Natural killer cell (primary cell): ENCODE measurements at places on chromosomes 2 and 18. TPM values are rescaled to one million over a fixed set of nuclear protein-coding genes. Genes with fewer than 3 reads are reported as not detected.

DNA sequence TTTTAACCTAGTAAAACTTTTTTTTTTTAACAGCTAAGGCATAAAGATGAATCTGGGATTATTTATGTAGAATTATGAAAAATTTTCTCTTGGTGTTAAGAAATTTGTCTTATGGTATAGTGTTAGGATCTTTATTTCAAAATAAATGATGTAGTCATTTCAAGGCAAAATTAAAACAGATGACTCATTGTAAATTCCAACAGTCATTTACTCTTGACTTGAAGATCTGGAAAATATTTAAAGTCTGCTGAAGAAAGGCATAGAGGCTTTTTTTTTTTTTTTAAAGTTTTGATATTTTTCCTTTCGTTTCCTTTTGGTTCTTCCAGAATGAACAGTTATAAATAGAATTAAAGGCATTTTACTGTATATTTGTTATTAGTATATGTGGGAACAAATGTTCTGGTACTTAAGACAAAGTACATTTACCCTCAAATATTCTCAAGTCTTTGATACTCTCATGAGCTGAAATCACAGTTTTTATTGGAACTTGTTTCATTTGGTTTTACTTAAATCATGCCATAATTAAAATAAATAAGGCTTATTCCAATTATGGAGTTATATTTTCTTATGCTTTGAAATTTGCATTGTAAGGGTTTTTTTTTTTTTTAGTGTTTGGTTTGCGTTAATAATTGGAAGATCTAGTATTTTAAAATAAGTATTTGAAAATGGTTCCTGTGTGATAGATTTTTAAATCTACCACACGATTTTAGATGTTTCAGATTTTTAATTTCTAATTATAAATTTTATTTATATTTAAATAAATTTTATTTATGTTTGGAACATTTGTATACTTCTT, 29.9 kb downstream of the GLS start:
- DNase-seq, result no peak

DNA sequence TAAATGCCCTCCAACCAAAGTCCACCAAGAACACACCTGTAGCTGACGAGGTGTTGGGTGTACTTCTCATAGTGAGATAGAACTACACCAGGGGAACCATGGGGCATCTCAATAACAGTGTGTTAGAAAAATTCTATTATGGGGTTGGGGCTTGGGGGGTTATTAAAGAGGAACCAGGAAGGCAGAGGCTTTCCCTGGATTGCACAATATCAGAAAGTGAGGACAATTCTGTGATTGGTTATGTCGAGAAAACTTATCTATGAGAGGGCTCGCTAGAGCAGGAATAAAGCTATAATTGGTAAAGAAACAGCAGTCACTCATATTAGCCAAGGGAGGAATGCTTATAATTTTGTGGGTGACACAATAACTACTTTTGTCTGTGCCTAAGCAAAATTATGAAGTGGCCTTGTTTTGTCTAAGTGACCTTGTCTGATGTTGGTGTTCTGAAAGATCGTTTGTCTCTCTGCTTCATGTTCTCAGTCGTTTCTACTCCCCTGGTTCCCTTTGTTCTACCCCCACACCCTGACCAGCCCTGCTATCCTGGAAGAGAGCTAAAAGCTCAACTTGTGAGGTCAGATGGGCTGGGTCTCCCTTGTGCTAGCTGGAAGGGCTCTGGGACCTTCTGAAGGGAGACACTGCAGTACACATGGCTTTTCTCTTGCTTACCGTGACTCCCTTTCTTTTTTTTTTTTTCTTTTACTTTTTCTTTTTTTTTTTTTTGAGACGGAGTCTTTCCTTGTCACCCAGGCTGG, 21.6 kb upstream of the INO80C start:
- DNase-seq, result no peak

DNA sequence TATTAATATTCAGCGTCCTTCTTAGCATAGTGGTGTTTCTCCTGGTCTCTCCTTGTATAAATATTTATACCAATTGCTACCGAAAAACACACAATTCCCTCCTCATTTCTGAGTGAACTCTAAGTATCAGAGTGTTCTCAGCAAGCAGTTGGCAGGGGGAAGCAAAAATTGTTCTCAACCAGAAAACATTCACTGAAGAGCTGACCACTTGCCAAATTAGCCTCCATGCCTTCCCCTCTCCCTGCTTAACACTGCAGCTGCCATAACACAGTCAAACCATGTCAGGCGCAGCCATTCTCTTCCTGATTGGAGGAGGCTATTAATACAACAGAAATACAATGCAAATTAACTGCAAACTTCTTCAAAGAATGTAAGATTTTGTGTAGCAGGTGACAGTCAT, 105.0 kb downstream of the COL6A3 start:
- no peak for DNase-seq

DNA sequence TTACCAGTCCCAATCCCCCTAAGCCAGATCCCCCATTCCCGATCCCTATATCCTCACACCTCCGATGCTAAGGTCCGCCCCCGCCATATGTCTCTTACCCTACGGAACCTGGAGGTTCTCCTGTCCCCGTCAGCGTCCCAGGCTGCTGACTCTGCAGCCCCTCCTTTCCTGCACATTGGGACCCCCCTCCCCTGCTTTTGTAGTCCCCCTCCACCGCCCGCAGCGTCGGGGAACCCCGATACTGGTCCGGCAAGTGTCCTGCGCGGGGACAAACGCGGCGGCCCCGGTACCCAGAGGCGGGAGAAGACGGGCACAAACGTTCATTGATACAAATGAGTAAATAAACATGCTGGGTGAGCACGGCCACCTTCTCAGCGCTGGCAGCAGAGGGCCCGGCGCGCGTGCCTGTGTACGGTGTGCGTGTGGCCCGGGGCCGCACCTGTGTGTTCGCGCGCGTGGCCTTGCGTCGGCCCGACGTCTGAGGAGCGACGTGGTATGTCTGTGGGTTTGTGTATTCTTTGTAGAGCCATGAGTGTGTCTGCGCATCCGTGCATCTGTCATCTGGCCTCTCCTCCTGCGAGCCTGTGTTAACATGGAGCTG, 2.0 kb upstream of the CYP26B1 start:
- no peak for DNase-seq

DNA sequence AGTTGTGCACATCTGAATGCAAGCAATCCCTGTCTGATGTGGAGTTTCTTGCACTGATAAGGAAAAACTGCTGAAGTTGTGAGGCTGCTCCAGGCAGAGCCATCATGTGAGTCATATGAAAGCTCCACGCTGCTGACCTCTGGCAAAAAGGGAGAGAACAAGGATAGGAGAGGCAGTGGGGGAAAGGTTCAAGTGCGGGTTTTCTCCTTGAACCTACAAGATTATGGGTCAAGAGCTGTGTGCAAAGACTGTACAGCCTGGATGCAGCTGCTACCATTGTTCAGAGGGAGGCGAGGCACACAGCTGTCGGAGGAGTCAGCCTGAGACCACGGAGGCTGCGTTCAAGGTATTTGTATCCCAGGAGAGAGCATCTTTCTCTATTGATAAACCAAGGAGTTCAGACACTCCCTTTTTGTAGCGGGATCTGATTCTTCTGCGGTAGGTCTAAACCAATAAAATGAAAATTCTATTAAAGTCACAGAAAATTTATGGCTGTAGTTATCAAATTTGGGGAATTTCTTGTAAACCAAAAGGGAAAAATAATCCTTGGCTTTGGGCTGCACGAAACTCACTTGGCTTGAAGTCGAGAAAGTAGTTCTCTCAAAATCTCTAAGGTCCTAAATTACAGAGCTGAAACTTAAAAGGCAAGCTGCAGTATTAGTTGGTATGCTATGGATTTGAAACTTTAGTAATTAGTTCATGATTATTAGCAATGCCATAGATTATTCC, at the start of gene CDK15:
TSS of gene CDK15 (plus strand) at position 96 of the 729 bp plus-strand sequence. CDS start at position 224, 128 bp downstream.
- no peak for DNase-seq

Gene DSG1
- not detected for total RNA-seq
